ENCODE measurements at places on chromosomes 6 and 20.
A peak's percentile ranks its signal among the peaks of the same experiment; 100 is the strongest.

- no peak for DNase-seq
These were observed 952.6 kb upstream of the MAP3K7 start for GRCh38 chr6:91539456-91539855.

- no peak for DNase-seq
These were observed 891 bp upstream of the POU3F2 start for GRCh38 chr6:98833307-98834059.

DNA sequence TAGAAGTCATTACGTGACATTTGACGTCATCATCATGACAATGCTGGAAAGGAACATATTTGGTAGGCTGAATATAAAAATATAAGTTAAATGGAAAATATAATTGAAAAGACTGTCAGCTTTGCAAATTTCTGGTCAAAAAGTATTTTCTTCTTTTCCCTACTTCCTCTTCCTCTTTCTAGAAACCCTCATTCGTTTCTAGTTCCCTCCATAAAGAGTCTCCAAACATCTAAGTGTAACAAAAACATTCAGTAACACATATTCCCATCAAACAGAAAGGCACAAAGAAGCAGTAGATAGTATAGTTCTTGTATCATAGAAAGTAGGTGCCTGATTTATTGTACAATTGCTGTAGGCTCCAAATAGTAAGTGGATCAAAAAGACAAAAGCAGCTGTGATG, 150.8 kb upstream of the FAM83B start:
- no peak for DNase-seq

GRCh38 chr6:10999994-11000393, 44.1 kb downstream of the ELOVL2 start:
- DNase-seq: no peak

- DNase-seq: no peak
These were observed 10.3 kb downstream of the ARHGAP18 start for GRCh38 chr6:129699659-129700058.

DNA sequence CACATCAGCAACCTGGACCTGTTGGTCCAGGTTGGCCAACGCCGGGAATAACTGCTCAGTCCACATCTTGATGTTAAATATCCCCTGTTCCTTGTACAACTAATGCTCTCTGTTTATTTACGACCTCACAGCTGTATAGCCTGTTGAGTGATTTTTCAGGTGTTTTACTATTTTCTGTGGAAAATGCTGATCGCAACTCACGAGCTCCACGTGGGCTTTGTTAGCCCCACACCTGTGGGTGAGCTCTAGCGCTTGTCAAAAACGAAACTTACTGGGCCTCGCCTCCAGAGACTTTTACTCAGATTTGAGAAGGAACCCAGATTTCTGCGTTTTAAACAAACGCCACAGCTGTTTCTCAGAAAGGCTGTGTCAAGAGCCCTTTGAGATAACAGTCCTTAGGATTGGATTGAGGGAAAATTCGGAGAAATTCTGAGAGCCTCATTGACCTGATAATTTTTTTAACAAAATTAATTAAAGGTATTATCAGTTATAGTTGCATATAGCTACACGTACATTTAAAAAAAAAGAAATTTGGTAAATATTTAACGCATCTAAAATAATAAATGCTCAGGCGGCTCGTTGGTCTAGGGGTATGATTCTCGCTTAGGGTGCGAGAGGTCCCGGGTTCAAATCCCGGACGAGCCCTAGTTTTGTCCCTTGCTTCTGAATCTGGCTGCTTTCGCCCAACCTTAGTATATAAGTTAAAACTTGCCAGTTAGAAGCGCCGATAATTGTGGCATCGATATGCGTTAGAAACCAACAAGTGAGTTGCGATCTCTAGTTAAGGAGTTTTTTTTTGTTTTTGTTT, 16.7 kb downstream of the HMGN4 start:
- peak; percentile 22 for DNase-seq

GRCh38 chr6:112501705-112502104, 154.6 kb downstream of the RFPL4B start:
- DNase-seq: no peak

- DNase-seq: no peak
These were observed 301.3 kb upstream of the JARID2 start for GRCh38 chr6:14944593-14944992.

GRCh38 chr6:150430815-150431214, 62.0 kb downstream of the IYD start:
- DNase-seq: no peak

- DNase-seq: no peak
These were observed 36.4 kb upstream of the SOX4 start for GRCh38 chr6:21556968-21557721.

DNA sequence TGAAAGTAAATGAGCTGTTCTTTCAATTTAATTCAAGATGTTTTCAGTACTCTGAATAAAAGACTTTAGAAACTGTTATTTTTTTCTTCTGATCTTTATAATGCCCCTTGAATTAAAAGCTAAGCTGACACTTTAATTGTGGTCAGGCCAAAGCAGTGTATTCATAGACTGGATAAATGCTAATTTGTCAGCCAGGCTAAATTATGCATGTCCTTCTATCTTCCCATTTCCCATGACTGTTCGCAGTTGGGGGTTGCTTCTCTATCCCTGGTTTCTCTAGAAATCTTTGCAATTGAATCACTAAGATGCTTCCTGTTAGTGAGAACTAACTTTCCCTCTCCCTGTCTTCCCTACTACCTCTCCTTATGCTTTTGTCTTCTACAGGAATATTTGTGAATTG, 396.2 kb downstream of the RFPL4B start:
- DNase-seq: no peak

DNA sequence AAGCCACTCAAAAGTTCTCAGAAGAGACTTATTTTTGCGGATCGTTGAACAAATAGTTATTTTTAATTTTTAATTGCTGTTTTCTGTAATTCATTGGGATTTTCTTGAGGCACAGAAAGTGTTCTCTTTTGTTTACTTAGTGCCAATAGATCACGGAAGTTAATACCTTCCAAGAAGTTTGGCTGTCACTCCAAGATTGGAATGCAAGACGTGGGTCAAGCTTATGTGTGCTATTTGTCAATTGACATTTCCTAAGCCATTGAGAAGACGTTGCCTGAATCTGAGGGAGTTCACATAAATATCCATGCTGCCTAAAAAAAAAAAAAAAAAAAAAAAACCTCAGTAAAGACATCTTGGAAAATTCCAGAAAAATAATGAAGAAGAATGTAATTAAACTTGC, 1071.4 kb upstream of the ADGRB3 start:
- no peak for DNase-seq

GRCh38 chr6:109014606-109015005, 80.0 kb downstream of the SESN1 start:
- no peak for DNase-seq

GRCh38 chr20:16485401-16485800, 87.8 kb downstream of the KIF16B start:
- DNase-seq: no peak
